ENCODE measurements at places on chromosomes 11 and 22. TPM values are rescaled to one million over a fixed set of nuclear protein-coding genes. Genes with fewer than 3 reads are reported as not detected.

The FGF4 gene
- total RNA-seq, result not detected

The MCM5 gene
- 62.2 TPM for total RNA-seq

The GNG3 gene
- total RNA-seq, result not detected

The SCGB1C1 gene
- total RNA-seq, result not detected

The BATF2 gene
- 0.58 TPM for total RNA-seq

The LARGE2 gene
- total RNA-seq, result 3.1 TPM

The HOATZ gene
- not detected for total RNA-seq

The CSNK2A3 gene
- 1.7 TPM for total RNA-seq

The PRODH gene
- total RNA-seq, result 1.2 TPM

The OR52B2 gene
- not detected for total RNA-seq

The CRYBA4 gene
- total RNA-seq, result not detected

The C22orf42 gene
- total RNA-seq, result not detected

The ALDH3B2 gene
- total RNA-seq, result not detected

The DRD4 gene
- total RNA-seq, result 0.34 TPM

The DLG2 gene
- total RNA-seq, result 0.23 TPM

The CD248 gene
- total RNA-seq, result 0.02 TPM

The OR5T1 gene
- not detected for total RNA-seq

The FUT4 gene
- 3.1 TPM for total RNA-seq

The MPPED1 gene
- not detected for total RNA-seq

The FADD gene
- total RNA-seq, result 69.7 TPM

The APLNR gene
- 0.03 TPM for total RNA-seq

The PPFIBP2 gene
- total RNA-seq, result 8.8 TPM

The TP53AIP1 gene
- total RNA-seq, result not detected

The AQP11 gene
- total RNA-seq, result 1.4 TPM

The ENTHD1 gene
- not detected for total RNA-seq

The CLNS1A gene
- 144 TPM for total RNA-seq
